T-cell (primary cell): ENCODE measurements at places on chromosomes 2 and 18.

GRCh38 chr2:55224761-55225261 lies 7.3 kb downstream of the CLHC1 start:
- DNase-seq = no peak

- DNase-seq = no peak
Observed at GRCh38 chr2:11022064-11022463, 110.3 kb downstream of the KCNF1 start.

- no peak for DNase-seq
Observed at GRCh38 chr2:105556366-105556765, 157.5 kb upstream of the FHL2 start.

- DNase-seq = no peak
Observed at GRCh38 chr2:180411661-180412060, 404.6 kb upstream of the CWC22 start.

GRCh38 chr2:207791579-207792243 lies 22.0 kb upstream of the FZD5 start:
- no peak for DNase-seq

- no peak for DNase-seq
Observed at GRCh38 chr2:119864318-119864717, 104.6 kb downstream of the PTPN4 start.

- DNase-seq = no peak
Observed at GRCh38 chr2:67323209-67323991, 73.7 kb upstream of the ETAA1 start.

- no peak for DNase-seq
Observed at GRCh38 chr2:161344692-161345091, 36.5 kb downstream of the PSMD14 start.
